Activated naive CD8-positive, alpha-beta T cell treated with anti-CD3 and anti-CD28 coated beads for 36 hours (primary cell): ENCODE measurements at places on chromosomes 7 and 10. TPM values are rescaled to one million over a fixed set of nuclear protein-coding genes. Genes with fewer than 3 reads are reported as not detected.

Gene PTF1A
- not detected for total RNA-seq

Gene SH2D4B
- total RNA-seq = 0.08 TPM

DNA sequence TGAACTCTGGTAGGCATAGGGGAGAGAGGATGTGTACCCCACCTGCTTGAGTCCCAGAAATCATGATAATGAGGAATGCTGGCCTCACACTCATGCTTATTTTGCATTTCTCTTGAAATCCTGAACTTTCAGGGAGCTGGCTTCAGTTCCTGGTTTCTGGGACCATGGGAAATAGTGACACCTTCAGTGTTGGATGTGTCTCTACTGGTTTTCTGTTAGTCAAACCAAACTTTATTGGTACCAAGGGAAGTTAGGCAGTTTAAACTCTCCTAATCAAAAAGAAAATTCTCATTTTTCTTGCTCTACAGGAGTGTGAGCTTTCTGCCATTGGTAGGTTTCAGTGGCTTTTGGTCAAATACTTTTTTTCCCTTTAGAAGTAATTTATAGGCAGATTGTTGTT, 11.8 kb upstream of the PCGF5 start:
- DNase-seq = no peak

- no peak for DNase-seq
Observed at GRCh38 chr10:986137-986825, 2.0 kb upstream of the GTPBP4 start.

GRCh38 chr10:96619120-96619519, 32.3 kb upstream of the TM9SF3 start:
- no peak for DNase-seq

- no peak for DNase-seq
Observed at GRCh38 chr7:36289833-36290661, 99.6 kb upstream of the ANLN start.

DNA sequence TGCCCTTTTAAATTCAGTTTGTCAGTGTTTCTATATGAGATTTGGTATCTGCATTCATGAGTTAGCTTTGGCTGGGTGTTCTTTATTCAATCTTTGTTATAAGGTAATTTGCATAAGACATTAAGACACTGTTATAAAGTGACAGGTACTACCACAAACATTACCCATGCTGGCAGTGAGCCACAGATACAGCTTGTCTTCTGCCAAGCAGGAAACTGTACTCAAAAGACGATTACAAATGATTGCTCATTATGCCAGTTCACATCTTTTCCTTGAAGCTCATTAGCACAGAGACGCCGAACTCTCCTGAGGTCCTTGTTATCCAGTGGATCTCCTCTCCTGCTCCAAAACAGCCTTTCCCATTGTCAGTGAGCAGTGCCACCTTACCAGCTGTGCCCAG, 30.4 kb downstream of the AMPH start:
- DNase-seq = no peak

DNA sequence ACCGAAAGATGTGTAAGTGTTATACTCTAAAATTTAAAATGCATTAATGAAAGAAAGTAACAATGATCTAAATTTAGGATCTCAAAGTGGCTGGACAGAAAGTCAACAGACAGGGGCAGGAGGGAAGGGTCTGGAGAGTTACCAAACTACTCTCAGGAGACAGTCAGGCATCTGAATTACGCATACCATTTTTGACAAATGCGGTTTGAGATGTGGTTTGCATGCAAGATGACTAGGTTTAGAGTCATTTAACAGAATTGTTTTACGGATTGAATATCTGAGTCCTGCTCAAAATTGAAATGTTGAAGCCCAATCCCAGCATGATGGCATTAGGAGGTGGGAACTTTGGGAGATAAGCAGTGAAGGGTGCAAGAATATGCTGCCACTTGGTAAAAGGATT, 314.1 kb downstream of the WDR11 start:
- DNase-seq = no peak

GRCh38 chr7:10677211-10677610, 296.5 kb upstream of the PHF14 start:
- no peak for DNase-seq
